ENCODE measurements at places on chromosomes 16 and 17.

DNA sequence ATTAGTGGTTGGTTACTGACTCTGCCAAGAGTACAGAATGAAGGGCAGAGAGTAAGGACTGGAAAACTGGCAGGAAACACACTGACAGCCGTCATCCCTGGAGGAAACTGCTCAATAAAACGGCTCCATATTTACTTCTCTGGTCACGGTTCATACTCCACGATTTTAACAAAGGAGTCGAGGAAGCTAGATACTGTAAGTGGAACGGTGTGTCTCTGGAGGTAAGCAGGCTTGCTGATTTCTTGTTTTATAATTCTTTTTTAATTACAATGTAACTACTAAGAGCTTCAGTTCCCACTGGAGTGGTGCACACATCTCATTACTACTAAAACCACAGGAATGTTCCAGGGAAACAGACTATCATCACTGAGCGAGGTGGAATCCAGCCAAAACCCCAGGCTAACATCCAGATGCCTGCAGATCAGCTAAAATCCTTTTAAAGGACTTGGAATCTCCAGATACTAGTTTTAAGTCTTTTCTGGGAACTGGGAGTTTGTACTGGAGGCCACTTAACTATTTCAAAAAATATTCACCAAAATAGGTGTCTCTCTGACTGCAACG lies 17.8 kb downstream of the SERPINF1 start:
- peak; percentile 97 for DNase-seq

GRCh38 chr16:68242926-68243858 lies 2.0 kb upstream of the PLA2G15 start:
- DNase-seq: no peak

- no peak for DNase-seq
Measured at GRCh38 chr16:17817943-17818342, 347.2 kb upstream of the XYLT1 start.

GRCh38 chr17:6666077-6666521 lies 14.5 kb downstream of the C17orf100 start:
- DNase-seq: peak; percentile 79

DNA sequence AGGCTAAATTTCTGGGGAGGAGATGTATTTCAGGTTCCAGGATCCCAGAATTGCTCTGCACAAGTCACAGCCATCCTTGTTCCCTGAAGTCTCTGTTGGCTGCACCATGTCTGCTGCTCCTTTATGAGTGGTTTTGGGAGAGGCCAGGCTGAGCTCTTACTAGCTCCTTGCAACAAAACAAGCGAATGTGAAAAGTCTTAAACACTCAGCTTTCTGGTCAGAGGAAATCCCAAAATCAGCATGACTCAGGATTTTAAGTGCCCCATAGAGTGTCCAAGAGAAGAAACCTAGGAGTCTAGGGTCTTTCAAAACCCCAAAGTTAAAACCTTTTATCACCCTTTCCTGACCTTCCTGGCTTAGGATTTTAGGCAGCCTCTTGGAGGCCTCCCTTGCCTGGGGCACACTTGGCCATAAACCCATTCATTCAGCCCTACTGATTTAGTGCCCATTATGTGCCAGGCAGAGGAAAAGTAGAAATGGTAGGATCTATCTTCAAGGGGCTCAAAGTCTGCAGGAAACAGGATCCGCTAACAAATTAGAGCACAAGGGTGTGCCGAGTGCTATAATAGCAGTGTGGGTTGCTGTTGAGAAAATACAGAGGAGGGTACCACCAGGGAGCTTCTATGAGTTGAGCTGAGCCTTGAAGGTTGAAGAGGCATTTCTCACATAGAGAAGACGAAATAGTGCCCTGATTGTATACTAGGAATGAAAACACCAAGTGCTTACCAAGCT lies 36.9 kb downstream of the SOST start:
- peak; percentile 27 for DNase-seq

- peak; percentile 65 for DNase-seq
Measured at GRCh38 chr17:78381601-78382232, 3.3 kb downstream of the PGS1 start.

- no peak for DNase-seq
Measured at GRCh38 chr17:79374087-79374689, 236.7 kb downstream of the RBFOX3 start.

GRCh38 chr17:63173903-63174302 lies 207.9 kb downstream of the TANC2 start:
- no peak for DNase-seq

DNA sequence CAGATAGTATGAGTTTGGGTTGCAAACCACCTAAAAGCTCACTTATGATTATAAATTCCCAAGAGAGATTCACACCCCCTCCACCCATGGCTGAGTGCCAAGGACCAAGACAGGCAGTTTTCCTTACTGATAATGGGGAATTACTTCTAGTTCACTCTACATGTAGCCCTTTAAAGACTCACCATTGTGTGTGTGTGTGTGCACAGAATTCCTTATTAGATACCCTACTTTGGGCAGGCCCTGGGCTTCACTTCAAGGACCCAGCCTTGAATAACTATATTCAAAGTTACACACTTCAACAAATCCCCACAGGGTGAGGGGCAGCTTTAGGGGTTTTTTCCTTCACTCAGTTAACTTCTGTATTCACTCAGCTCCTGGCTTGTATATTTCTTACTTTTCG lies 143.5 kb downstream of the MYO1D start:
- DNase-seq: no peak

DNA sequence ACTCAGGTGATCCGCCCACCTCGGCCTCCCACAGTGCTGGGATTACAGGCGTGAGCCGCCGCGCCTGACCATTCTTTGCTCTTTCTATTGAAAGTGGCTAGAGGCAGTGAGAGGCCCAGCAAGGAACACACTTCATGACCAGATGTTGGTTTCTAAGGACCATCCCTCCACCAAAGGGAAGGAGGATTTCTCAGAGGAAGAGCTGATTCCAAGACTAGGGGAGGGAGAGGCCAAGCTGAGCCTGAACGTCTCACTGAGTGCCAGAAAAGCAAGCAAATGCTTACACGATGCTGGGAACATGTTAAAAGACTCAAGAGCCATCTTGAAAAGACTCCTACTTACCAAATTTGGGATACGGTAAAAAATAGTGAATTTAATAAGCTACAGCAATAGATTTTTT lies 79.2 kb downstream of the MRM3 start:
- no peak for DNase-seq

DNA sequence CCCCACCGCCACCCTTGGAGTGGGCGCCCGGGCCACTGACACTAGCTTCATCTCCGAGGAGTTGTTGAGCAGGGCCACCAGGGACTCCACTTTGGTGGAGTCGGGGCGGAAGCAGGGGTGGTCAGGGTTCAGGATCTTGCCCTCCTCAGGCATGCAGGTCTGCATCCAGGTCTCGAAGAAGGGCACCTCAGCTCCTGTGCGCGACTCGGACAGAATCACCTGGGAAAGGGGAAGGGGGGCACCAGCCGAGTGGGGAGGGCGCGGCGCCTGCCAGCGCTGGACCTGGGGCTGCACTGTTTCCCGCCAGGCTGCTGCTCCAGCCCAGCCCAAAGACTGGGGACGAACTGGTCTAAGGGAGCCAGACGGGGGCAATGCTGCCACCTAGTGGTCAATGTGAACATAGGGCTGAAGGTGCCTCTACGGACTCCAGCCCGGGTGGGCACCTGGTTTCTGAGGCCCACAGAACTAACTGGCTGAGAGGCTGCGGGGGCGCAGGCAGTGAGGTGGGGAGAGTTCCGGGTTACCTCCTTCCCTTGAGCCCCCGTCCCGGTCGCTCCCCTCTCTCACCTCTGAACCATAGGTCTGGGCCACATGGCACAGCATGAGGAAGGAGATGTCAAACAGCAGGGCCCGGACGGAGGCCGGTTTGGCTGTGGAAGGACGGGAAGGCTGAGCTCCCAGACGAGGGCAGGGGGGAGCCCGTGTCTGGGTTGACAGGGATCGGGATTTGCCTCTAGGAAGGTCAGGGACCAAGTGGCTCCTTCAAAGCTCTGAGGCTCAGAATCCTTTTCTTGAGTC lies 11.8 kb downstream of the CSF3 start:
- peak; percentile 75 for DNase-seq

GRCh38 chr16:79110953-79111352 lies 489.6 kb downstream of the MAF start:
- no peak for DNase-seq
